ENCODE measurements at places on chromosomes 7 and 10.

DNA sequence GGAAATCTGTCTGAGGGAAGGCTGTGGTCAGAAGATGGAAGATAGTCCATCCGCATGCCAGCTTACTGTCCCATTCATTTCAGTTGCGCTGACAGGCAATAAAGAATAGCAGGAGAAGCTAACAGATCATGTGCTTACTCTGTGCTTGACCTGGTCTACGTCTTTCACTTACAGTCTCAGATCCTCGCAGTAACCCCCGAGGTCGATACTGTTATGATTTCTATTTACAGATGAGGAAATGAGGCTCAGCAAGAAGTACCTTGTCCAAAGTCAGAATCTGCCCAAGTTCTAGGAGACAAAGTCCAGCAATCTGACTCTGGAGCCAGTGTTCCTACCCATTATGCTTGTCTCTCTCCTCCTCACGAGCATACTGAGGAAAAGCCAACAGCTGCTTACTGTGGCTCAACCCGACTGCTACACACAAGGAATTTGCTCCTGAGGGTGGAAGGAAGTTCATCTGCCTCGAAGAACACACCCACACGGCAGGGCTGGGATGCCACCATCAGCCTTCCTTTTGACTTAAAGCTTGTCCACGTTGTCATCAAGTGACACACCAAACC lies 74.2 kb downstream of the MINPP1 start:
- no peak for DNase-seq

DNA sequence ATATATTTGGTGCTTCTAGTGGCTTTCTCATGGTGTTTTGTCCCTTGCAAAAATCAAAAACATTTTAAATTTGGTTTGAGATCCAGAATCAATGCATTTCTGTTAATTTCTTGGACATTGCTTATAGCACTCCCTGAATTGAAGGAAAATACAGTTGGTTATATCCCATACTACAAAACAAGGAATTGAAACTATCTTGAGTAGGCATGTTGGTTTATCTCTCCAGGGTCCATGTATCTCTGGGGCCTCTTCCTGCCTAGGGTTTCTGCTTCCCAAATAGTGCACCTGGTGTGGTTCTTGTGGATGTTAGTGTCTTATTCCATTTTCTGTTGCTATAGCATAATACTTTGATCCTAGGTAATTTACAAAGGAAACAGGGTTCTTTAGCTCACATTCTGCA lies 212.4 kb downstream of the CAMK1D start:
- DNase-seq, result no peak

DNA sequence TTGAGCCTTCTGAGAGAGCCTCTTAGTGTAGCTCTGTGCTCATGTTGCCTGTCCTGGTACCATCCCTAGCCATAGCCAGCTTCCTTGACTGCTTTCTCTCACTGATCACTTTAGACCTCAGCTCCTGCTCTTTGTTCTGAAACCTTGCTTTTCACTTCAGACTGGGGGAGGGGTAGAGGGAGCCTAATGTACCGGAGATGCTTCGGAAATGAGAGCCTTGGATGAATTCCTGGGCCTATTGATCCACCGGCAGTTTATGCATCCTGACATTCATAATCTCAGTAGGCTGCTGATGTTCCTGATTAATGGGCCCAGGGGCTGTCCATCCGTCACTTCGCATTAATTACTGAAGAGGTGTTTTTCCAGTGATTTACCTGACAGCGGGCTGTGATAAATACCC lies 38.8 kb downstream of the R3HCC1L start:
- no peak for DNase-seq

DNA sequence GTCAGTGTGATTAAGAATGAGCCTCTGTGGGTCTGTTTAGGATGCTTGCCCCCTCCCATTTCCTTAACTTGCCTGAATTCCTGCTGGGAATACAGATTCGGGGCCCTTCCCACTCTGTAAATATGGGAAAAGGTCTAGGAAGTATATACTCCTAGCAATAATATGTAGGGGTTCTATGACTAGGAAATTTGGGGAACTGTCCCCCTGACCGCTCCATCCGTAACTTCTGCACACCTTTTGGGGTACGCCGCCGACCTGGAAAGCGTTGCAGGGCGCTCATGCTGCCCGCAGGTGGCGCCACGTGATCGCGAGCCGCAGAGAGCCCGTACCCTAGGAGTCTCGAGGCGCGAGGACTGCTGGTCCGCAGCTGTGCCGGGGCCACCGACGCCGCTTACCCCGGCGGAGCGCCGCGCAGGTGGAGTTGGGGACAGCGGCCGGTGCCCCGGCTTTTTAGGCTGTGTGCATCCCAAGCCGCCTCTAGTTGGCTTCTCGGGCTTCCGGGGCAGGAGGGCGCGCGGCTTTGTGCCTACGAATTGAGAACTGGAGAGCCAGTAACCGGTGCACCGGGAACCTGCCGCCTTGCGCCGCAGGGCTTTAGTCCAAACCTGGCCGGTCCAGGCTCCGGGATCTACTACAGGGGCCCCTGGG lies 656 bp upstream of the CNNM2 start:
- peak; percentile 79 for DNase-seq

Measured in hypothalamus (tissue), 51 donors.